ENCODE measurements at places on chromosomes 3 and 15.
A peak's percentile ranks its signal among the peaks of the same experiment; 100 is the strongest.

DNA sequence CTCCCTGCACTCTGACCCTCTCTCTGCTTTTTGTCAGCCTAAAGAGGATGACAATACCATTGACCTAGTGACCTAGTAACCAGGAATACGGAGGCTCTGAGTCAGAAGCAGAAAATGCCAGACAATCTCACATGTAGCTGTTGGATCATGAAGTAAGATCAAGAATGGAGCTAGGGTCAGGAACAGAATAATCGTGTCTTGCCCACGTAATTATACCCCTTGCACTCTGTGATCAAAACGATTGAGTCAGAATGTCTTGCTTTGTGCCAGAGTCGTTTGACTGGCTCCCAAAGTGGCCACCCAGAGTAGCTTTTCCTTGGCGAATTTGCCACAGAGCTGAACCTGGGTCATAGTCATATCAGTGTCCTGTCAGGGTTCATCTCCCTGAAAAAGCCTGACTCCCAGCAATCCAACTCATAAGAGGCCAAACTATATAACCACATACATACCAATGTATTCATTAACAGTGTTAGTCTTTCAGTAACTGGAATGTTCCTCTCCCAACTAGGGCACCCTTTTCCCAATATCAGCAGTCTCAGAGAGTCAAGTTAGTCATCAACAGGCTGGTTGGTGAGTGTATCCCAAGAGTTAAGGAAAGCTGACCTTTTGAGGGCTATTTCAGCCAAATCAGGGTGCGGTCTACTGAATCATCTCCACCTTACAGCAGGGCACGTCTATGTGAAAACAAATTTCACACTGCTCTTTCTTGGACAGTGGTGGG lies 5.0 kb upstream of the CDV3 start:
- DNase-seq: no peak
- no peaks in the 10 kb centered on the region for H3K27me3 ChIP-seq
- peaks cover 5% of the 10 kb centered on the region for H3K4me1 ChIP-seq
- no peak overlapping the region for H3K4me3 ChIP-seq
- no peaks in the 10 kb centered on the region for H3K36me3 ChIP-seq

DNA sequence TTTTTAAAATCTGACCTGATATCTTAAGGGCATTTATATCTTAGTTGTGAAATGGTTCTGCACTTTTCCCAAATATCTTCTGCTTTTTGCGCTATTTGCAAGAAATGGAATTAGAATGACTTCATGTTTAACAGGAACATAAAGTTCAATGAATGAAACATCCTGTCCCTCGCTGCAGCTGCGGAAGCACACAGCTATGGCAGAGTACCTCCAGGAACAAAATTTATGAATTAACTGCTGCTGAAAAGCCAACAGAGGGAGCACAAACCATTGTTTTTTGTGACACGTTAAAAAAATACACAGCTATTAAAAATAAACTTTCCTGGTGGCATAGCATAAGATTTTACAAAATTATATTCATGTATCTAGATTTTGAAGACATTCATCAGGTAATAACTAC lies 404.4 kb upstream of the MDFIC2 start:
- H3K4me3 ChIP-seq: no peak overlapping the region
- H3K27ac ChIP-seq: no peak overlapping the region
- H3K4me1 ChIP-seq: peaks cover 4% of the 10 kb centered on the region
- no peaks in the 10 kb centered on the region for H3K36me3 ChIP-seq
- no peaks in the 10 kb centered on the region for H3K27me3 ChIP-seq
- DNase-seq: no peak

- no peak overlapping the region for H3K27ac ChIP-seq
- DNase-seq: peak; percentile 61
- no peak overlapping the region for H3K4me3 ChIP-seq
- no peaks in the 10 kb centered on the region for H3K4me1 ChIP-seq
- no peaks in the 10 kb centered on the region for H3K27me3 ChIP-seq
These were observed 183.6 kb downstream of the MINAR1 start for GRCh38 chr15:79615754-79616153.

- no peaks in the 10 kb centered on the region for H3K27me3 ChIP-seq
- DNase-seq: no peak
- H3K36me3 ChIP-seq: no peaks in the 10 kb centered on the region
- no peak overlapping the region for H3K4me3 ChIP-seq
These were observed 306.5 kb upstream of the CBLB start for GRCh38 chr3:106175276-106175675.

DNA sequence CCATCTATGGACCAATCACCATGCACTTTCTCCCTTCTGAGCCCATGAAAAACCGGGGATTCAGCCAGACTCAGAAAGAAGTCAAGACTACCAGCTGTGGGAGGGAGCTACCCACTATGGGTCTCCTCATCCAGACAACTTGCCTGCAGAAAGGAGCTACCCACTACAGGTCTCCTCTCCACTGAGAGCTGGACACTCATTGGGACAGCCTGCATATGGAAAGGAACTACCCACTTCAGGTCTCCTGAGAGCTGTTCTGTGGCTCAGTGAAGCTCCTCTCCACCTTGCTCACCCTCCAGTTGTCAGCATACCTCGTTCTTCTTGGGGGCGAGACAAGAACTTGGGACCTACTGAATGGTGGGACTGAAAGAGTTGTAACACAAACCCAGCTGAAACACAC lies 22.3 kb upstream of the ZBED2 start:
- no peaks in the 10 kb centered on the region for H3K36me3 ChIP-seq
- no peak overlapping the region for H3K4me3 ChIP-seq
- no peaks in the 10 kb centered on the region for H3K27me3 ChIP-seq
- H3K4me1 ChIP-seq: no peaks in the 10 kb centered on the region
- no peak for DNase-seq
- no peak overlapping the region for H3K27ac ChIP-seq

DNA sequence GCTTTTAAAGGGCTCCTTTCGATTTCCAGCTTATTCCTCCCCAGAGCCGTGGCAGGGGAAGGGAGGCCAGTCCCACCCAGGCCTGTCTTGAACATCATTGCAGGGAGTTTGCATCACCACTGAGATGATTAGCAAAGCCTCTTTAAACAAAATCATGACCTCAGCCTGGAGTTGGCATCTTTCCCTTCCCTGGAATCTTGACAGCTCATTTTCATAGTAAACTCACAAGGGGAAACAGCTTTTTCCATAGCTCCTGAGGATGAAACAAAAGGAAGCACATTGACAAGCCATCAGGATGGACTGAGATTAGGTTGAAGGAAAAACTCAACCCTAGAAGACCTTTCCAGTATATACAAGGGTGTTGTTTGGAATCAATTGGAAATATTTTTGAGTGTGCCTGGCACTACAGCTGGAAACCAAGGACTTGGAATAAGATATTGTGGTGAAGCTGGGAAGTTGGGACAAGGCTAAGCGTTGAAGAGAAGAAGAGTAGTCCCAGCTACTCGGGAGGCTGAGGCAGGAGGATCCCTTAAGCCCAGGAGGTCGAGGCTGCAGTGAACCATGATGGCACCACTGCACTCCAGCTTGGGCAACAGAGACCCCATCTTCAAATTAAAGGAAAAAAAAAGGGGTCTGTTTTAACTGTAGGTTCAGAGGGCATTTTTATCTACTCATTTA lies 3.1 kb upstream of the LARP6 start:
- no peaks in the 10 kb centered on the region for H3K36me3 ChIP-seq
- peaks cover 25% of the 10 kb centered on the region for H3K4me1 ChIP-seq
- no peak for DNase-seq
- H3K27ac ChIP-seq: peak overlapping the region; percentile 92
- H3K27me3 ChIP-seq: no peaks in the 10 kb centered on the region

DNA sequence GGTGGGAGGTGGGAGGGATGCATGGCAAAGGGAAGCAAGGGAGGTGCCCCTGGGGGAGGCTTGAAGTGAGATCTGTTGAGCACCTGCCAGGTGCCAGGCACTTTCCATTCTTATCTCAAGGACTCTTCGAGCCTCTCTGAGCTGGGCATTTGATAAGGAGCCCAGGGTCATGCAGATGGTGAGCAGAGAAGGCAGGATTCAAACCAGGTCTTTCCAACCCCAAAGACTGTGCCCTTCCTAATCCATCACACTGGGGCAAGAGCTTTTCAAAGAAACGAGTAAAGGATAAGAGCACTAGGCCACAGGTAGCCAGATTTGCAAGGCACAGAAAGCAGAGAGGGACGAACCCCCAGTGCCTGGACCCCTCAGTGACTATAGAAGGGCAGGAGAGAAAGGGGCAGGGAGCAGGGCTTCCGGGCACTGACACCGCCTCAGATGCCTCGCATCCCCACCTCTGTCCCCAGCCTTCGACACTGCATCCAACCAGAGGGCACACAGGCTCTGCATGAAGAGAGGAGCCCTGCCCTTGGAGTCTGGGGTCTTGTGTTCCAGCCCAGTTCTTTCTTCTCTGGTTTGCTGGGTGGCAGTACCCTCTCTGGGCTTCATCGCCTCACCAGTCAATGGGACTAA lies 21.0 kb downstream of the IGDCC4 start:
- peaks cover 3% of the 10 kb centered on the region for H3K4me1 ChIP-seq
- DNase-seq: no peak
- H3K27ac ChIP-seq: peak overlapping the region; percentile 33
- H3K27me3 ChIP-seq: no peaks in the 10 kb centered on the region

DNA sequence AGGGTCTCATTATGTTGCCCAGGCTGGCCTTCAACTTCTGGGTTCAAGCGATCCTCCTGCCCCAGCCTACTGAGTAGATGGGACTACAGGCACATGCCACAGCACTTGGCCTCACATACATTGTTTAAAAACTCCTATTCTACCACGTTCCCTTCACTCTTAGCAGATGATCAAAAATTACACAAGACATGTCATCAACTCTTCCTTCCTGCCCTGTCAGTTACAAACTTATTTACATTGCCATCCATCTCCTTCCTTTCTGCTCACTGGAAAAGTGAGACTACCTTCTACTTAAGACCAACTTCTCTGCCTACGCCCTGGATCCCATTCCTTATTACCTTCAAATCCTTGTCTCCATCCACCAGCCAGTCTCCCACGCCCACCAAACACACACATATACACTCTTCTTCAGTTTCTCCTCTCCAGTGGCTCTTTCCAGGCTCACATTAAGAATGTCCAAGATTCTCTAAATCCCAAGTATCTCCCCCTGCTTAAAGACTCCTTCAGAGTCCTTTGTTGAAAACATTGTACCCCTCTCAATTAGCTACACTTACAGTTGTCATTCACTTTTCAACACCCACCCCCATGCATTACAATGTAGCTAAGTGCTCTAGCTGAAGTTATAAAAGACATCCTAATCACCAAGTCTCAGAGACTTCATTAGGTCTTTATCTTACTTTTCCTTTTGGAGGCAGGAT lies 4.3 kb downstream of the PEAK1 start:
- H3K27ac ChIP-seq: no peak overlapping the region
- H3K4me1 ChIP-seq: peaks cover 34% of the 10 kb centered on the region
- H3K4me3 ChIP-seq: no peak overlapping the region

- DNase-seq: no peak
- H3K27me3 ChIP-seq: no peaks in the 10 kb centered on the region
- no peak overlapping the region for H3K4me3 ChIP-seq
- H3K4me1 ChIP-seq: peaks cover 38% of the 10 kb centered on the region
These were observed 286.1 kb upstream of the TBL1XR1 start for GRCh38 chr3:177483182-177483967.

All from vagina (tissue), 2 donors.